Stimulated activated CD4-positive, alpha-beta T cell treated with anti-CD3 and anti-CD28 coated beads, Interleukin-1b, Interleukin-23, amount 100 ng/mL, for 1 hour (primary cell): ENCODE measurements at places on chromosomes 5 and 9.

GRCh38 chr9:136900988-136901515 is 14.7 kb downstream of the TRAF2 start:
- DNase-seq: no peak

GRCh38 chr9:86948074-86948929 is 996 bp upstream of the GAS1 start:
- peak; percentile 51 for DNase-seq

DNA sequence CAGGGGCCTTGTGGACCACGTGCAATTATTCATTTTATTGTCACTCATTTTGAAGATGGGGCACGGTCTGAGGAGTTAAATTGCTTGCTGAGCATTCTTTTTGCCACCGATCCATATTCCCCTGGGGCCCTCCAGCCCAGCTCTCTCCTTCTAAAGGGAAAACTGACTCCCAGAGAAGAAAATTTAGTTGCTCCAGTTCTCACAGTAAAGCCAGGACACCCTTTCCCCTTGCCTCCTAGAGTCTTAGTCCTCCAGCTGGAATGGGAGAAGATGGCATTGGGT is 1.0 kb upstream of the PANK3 start:
- DNase-seq: no peak

DNA sequence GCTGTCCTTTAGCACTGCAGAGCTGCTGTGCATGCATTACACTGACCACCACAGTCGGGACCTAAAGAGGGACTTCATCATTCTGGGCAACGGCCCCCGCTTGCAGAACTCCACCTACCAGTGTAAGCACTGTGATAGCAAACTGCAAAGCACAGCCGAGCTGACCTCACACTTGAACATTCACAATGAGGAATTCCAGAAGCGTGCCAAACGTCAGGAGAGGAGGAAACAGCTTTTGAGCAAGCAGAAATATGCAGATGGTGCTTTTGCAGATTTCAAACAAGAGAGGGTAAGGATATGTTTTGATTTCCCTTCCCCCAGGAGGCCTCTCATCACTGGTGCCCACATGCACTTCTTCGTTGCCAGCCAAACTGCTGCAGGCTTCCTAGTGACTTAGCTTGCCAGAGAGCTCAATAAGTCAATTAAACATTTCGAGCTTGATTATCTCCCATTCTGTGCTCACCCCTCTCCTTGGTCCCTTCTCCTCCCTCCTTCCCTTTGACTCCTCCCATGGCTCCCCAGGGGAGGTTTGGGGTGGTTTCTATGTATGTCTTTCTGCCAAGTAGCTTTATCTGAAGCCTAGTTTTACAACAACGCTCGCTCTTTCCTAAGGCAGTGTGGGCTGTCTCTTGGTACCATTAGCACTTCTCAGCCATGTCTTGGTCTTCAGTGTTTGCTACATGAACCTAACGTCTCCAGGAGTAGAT is 66.7 kb downstream of the ZNF462 start:
- no peak for DNase-seq

GRCh38 chr9:18573021-18573556 is 99.1 kb downstream of the ADAMTSL1 start:
- DNase-seq: no peak

DNA sequence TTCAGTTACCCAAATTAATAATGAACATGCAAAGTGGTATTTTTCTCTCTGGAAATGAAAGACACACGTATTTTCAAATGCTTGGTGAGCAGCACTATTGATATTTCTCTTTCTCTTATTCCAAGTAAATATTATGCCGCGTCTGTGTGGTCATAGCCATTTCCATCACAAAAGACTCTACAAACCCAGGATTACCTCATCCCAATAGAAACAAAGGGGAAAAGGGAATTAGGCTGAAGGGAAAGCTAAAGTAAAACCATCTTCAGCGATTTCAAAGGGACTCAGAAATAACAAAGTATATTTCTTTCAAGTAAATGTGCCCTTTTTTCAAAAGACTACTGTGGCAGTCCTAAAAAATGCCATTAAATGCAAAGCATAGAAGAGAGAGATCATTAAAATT is 62.0 kb upstream of the FST start:
- no peak for DNase-seq

- DNase-seq: no peak
These were observed 60.6 kb downstream of the GRIN3A start for GRCh38 chr9:101677861-101678260.
